AG20443 (cell line): ENCODE measurements at places on chromosomes 16 and 17.
A peak's percentile ranks its signal among the peaks of the same experiment; 100 is the strongest.

GRCh38 chr17:21172846-21173245 lies 41.1 kb downstream of the TMEM11 start:
- DNase-seq: no peak

- DNase-seq: peak; percentile 27
Measured at GRCh38 chr17:13596241-13596923, 5.3 kb downstream of the HS3ST3A1 start.

GRCh38 chr16:53949715-53950410 lies 245.9 kb downstream of the FTO start:
- DNase-seq: no peak

GRCh38 chr16:11260596-11260966 lies 4.6 kb upstream of the SOCS1 start:
- DNase-seq: no peak

DNA sequence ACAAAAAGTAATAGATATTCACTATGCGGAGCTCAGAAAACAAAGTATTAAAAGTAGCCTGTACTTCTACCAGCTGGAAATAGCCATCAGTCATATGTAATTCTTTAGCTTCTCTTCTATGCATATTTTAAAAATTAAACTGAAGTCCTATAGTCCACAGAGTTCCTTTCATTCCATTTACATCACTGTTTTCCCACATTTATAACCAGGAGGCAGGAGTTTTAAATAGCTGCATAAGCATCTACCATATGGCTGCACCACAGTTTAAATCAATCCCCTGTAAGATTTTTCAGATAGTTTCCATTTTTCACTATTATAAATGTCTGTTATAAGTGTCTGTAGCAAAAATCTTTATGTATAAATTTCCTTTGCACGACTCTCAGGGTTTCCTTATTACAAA lies 45.1 kb downstream of the ZFHX3 start:
- no peak for DNase-seq

GRCh38 chr16:4115209-4115948 lies 863 bp downstream of the ADCY9 start:
- DNase-seq: peak; percentile 86

GRCh38 chr17:55451203-55451641 lies 29.6 kb upstream of the MMD start:
- no peak for DNase-seq

- no peak for DNase-seq
Measured at GRCh38 chr17:38441429-38442061, 13.3 kb downstream of the ARHGAP23 start.

DNA sequence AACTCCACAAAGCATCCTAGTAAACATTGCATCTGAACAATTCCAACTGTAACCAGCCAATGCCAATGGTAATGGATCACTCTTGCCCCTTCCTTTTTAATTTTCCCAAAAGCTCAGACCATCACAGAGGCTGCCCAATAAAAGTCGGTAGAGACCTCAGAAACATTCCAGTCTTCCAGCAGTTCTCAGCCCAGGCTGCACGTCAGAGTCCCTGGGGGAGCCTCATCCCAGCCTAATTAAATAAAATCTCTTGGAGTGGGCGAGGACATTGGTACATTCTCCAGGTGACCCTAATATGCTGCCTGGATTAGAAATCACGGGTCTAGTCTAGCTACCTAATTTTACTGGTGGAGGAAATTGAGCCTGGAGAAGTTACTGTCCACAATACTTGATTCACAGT lies 117.1 kb upstream of the MYOCD start:
- DNase-seq: no peak

DNA sequence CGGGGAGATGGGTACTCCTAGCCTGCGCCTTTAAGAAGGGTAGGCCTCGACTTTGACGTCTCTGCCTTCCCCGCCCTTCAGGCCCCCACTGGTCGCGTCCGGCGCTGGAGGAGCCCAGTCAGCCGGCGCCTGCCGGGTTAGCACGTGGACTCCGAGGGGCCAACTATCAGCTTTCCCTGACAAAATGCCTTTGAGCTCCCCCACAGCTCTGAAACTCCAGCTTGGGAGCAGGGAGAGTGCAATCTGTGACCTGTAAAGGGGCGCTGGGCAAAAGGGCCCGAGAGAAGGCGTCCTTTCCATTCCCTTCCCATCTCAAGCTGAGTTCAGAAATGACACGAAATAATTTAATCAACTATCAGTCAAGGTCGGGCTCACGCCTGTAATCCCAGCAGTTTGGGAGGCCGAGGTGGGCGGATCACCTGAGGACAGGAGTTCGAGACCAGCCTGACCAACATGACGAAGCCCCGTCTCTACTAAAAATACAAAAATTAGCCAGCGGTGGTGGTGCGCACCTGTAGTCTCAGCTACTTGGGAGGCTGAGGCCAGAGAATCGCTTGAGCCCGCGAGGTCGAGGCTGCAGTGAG lies 2.3 kb upstream of the SLC25A39 start:
- peak; percentile 97 for DNase-seq

DNA sequence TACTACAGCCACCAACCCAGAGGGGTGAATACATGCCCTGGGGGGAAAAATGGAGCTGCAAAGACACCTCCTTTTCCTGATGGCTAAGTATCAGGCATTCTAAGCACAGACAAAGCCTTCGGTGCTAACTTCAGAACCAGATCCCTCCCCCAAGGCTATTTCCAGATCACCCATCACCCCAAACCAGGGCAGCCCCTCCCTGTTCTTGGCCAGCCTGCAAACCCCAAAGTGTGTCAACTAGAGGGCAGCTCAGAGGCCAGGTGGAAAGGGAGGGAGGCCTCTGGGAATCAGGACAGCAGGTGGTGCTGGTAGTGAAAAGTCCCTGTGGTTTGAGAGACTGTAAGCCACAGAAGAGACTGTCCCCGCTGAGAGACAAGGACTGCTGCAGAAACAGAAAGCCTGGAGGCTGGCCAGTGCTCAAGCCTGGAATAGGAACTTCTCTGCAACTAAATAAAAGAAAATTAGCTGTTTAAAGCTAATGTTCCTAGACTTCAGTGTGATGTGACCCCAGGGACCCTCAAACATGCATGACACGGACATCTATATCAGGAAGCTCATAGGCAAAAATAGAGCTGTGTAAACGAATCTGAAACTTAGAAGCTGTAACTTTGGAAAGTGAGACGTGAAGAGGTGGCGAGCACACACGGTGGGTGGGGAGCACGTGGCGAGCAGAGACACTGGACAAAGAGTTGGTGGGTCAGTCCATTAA lies 9.1 kb downstream of the TUBG1 start:
- DNase-seq: no peak

- DNase-seq: no peak
Measured at GRCh38 chr16:16033208-16033717, 83.8 kb downstream of the ABCC1 start.

- no peak for DNase-seq
Measured at GRCh38 chr16:78413651-78414050, 314.2 kb downstream of the WWOX start.
